ENCODE measurements at places on chromosomes 2 and 18.

DNA sequence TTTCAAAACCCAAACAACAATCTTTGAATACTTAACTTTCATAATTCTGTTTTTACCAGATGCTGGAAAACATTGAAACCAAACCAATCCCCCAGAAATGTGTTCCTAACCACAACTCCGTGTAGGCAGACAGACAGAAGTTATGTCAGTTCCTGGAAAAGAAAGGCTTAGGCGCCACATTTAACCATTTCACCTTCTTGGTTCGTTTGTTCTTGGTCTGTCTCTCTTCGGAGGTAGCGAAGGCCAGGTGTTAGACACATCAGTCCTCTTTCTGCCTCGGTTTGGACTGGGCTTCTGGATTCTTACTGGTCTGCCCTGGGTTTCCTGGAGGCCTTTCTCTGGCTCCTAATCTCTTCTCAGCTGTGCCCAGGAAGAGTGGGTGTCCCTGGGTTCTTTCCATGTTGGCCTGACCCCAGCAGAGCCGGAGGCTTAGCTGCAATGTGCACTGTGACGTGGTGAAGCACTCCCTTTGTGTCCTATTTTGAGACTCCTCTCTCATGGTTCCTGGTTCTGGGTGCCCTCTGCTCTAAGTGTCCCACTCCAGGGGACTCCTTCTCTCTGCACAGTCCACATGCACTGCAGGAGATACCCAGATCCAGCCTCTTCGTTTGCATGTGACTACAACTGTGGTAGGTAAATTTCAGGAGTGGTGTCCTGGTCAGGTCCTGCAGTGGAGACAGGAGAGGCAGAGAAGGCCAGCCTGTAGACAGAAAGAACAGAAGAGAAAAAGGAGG is 23.1 kb upstream of the RAB31 start:
- DNase-seq: peak; percentile 9

DNA sequence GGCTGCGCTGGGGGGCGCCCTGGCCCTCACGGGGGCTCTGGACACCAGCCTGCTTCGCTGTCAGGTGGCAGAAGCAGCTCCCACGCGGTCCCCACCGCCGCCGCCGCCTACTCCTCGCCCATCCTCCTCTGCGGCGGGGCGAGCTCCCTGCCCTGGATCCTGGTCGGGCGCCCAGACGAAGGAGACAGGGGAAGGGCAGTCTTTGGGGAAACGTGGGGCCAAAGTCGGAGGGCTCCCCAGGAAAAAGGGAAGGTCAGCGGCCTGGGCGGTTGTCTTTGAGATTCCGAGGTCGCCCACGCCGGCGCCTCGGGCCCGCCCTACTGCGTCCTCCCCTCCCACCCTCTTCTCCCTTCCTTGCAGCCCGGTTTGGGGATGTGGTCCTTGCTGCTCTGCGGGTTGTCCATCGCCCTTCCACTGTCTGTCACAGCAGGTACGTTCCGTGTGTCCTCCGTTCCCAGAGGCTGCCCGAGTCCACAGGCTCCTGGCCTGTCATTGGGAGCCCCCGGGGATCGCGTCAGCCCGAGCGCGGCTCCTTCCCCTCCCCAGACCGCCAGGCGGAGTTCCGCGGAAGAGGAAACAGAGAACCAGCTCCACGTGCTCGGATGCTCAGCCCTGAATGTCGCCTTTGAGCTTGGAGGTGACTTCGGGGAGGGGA is 800 bp downstream of the IL1RL2 start:
- DNase-seq: peak; percentile 16

DNA sequence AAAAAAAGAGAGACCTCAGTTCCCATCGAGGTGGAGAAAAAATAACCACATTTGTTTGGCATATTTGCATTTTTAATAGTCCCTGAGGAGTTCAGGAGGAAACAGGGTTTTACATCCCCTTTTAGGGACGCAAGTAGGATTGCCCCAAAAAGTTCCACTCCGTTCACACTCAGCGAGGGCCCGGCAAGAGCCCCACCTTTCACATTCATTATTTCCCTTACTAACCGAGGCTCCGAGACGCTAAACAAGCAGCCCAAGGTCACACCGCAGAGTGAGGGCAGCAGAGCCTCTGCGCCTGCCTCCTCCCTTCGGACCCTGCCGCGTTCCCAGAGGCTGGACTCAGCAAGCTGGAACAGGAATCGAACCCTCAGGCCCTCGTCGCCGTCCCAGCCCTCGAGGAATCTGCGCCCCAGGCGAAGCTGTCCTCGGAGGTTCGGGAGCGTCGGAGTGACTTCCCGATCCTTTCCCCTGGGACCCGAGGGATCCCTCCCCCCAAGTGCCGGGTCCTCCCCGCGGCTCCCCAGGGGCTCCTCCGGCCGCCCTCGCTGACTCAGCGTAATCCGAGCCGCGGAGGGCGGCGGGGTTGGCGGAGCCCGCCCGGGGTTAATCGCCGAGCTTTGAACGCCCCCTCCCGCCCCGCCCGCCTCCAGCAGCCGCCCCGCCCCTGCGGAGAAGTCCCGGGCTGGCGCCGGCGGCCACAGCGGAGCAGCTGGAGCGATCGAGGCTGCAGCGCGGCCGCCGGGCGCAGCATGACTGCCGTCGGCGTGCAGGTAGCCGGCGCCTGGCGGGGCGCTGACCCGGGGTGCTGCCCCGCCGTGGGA is at the start of gene TMEM37:
TMEM37 (plus strand) TSS at position 700 of the 821 bp plus-strand sequence; CDS start at position 750, 50 bp downstream.
- DNase-seq: peak; percentile 15

GRCh38 chr18:42635378-42636048 is 480.0 kb downstream of the RIT2 start:
- DNase-seq: no peak

Data from mammary epithelial cell (primary cell).